ENCODE measurements at places on chromosomes 6 and 20.

DNA sequence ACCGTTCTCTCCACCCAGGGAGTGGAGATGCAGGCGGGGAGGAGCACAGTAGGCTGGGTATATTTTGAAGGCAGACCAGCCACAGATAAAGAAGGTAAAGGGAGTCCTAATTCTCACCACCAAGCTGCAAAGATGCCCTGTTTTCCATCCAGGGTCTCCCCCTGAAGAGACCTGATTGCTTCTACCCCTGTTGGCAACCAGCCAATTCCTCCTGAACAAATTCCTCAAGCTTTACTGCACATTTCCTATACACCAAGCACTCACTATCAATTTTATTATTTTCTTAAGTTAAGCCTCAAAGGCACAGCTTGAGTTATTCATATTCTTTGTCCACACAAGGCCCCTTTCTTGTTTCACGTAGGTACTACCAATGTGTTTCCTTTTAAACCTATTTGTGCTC lies 214.4 kb downstream of the EYA2 start:
- DNase-seq, result no peak

- no peak for DNase-seq
Measured at GRCh38 chr6:111238464-111239119, 151.3 kb downstream of the SLC16A10 start.

GRCh38 chr6:31877651-31878161 lies 1.1 kb downstream of the SLC44A4 start:
- DNase-seq, result no peak

GRCh38 chr6:11258260-11259237 lies 26.1 kb upstream of the NEDD9 start:
- DNase-seq, result no peak

DNA sequence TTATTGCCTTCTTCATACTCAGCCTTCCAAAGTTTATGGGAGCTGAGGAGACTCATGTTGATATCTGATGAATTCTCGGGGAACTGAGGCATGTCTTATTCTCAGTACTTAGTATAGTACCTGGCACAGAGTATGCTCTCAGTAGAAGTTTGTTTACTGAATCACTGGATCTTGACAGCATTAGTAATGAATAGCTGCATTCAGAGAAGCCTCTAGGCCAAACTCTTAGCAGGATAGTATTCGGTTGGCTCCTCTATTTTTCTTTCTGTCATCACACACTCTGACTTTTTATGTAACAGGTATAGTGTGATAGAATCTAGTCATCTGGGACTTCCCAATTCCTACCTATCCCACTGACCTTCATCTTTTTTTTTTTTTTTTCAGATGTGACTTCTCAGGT lies 566.4 kb upstream of the MAN1A1 start:
- no peak for DNase-seq

GRCh38 chr6:118893064-118893806 lies 717 bp upstream of the ASF1A start:
- no peak for DNase-seq

DNA sequence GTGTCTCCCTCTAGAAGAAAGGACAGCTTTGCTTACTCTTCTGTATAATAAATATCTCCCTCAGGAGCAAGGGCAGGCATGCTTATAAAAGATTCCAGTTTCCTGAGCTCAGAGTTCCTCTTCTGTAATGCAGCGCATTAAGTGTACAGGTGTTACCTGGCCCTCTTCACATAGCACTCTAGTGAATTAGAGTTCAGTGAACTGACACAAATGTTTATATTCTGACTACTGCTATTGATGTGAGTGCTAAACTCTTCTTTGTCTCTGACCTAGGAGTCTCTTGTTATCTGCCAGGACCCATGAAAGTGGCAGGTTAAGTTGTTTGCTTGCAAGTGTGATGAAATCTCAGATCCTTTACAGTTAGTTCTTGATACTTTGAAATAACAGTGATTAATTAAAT lies 33.5 kb downstream of the CYB5R4 start:
- DNase-seq, result no peak

GRCh38 chr6:162708971-162709370 lies 18.6 kb downstream of the PRKN start:
- DNase-seq, result no peak

GRCh38 chr6:5569491-5569890 lies 308.2 kb downstream of the FARS2 start:
- DNase-seq, result no peak

DNA sequence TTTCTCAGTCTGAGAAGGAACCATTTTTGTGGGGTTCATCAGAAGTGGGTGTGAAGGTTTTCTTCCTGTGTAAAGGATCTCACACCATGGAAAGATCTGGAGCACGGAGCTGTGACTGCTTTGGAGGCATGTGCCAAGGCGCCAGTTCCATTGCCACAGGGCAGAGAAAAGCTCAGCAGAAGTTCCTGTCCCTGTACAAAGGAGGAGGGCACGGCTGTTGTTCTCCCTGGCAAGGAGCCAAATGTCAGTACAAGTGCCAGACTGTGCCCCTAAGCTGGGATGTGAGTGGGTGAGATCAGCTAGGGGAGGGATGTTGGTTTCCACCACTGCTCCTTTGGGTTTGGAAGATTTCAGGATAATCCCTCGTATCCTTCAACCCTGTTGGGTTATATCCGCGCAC lies 117.3 kb downstream of the CRYBG1 start:
- DNase-seq, result no peak

- no peak for DNase-seq
Measured at GRCh38 chr6:53546281-53546680, 1.4 kb upstream of the GCLC start.

GRCh38 chr6:12327391-12327790 lies 37.2 kb downstream of the EDN1 start:
- no peak for DNase-seq

DNA sequence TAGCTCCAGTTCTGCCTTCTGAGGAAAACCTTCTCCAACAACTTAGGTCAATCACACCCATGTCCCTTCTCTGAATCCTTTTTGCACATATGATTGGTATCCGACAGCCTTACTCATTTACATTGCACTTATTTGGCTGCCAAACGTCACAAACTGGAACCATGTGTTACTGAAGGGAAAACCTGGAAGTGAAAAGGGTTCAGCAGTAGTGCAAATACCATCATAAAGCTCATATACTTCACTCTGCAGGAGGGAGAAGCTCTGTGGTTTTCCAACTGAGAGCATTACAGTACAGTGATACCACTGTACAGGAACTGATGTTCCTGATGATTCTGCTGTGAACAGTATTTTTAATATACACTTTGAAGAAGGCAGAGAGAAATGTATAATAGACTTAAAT lies 87.8 kb downstream of the SLC16A10 start:
- no peak for DNase-seq

GRCh38 chr20:64003960-64004725 lies 23.2 kb downstream of the PRPF6 start:
- no peak for DNase-seq

- DNase-seq, result no peak
Measured at GRCh38 chr20:1376007-1376406, 16.8 kb downstream of the FKBP1A start.

GRCh38 chr6:109760208-109760607 lies 69.1 kb downstream of the FIG4 start:
- no peak for DNase-seq

DNA sequence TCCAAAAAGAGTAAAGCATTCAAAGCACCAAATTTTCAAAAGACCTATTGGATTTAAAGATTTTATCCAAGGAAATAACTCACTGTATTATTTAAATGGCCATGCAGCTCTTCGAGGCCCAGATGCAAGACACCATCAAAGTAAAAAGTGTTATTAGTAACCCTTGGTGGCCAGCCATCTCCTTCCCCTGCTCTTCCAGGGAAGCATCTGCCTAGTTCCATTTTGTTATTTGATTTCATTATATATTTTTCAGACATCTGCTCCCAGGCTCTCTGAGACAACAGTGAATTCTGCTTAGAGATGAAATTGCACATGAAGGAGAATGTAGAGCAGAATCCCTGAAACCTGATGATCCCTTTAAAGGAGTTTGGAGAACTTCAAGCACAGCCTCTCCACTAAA lies 252.3 kb upstream of the TBX18 start:
- DNase-seq, result no peak

DNA sequence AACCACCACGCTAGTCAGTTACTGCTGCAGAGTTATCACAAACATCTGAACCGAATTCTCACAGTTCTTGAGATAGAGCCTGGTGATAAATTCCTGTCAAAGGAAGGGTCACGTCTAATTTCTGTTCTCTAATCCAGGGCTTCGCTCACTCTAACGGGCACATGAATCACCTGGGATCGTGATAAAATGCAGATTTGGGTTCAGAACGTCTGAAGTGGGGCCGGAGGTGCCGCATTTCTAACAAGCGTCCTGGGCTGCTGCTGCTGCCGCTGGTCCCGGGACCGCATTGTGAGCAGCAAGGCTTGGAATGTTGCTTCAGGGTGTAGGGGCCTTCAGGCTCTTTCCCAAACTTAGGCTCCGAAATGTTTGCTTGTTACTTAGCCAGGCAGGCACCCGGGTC lies 264.1 kb downstream of the CDC5L start:
- DNase-seq, result no peak

DNA sequence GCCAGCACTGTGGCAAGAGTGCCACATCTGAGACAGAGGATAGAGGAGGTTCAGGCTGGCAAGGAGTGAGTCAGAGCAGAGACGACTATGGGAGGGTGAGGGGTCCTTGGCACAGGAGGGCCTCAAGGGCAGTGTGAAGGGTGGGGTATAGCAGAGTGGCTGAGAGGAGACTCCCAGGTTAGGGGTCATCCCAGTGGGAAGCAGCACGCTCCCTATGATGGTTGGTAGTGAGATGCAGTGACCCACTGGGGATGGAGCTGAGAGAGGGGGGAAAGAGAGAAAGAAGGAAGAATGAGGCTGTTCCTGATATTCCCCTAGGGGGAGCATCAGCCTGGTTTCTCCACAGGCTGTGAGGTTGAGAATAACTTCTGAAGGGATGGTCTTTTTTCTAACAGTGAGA lies 97.3 kb downstream of the INSM1 start:
- DNase-seq, result no peak

GRCh38 chr6:31779908-31780307 lies 2.8 kb upstream of the VWA7 start:
- no peak for DNase-seq

DNA sequence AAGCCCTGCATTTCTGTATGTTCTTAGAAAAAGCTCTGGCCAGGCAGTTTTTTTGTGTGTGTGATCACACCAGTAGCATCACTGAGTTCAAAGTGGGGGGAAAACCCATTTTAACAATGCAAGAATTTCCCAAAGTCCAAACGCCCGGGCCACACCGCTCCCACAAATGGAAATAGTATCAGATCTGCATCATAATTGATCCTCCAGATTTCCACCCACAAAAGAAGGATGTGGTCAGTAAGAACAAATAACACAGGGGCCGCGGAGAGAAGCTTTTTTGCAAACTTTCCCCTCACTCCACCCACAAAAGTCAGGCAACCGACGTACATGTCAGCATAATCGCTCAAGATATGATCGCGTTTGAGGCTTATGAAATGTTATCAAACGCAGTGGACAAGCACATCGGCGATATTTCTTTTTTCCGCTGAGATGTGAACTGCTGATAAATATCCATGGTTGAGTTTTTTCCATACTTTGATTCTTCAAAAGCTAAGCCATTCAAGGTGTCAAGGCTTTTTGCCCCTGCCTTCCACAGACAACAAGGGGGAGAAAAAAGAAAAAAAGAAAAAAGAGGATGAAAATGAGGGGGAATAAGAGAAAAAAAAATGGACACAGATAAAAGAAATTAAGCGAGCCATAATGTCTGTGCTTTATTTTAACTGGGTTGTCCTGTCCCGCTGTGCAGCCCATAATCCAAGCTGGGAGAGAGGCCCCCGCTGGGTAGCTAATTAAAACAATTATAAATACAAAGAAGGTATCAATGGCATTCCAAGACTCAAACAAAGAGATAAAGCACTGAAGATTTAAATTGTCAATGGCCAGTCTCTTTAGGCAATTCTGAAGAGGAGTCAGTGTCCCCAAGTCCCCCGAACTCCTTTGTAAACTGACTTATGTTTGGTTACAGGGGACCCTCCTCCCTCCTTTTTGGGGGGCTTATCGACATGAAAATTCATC lies 143.5 kb downstream of the ZFP64 start:
- DNase-seq, result no peak

GRCh38 chr6:48397887-48398286 lies 286.9 kb upstream of the PTCHD4 start:
- no peak for DNase-seq

DNA sequence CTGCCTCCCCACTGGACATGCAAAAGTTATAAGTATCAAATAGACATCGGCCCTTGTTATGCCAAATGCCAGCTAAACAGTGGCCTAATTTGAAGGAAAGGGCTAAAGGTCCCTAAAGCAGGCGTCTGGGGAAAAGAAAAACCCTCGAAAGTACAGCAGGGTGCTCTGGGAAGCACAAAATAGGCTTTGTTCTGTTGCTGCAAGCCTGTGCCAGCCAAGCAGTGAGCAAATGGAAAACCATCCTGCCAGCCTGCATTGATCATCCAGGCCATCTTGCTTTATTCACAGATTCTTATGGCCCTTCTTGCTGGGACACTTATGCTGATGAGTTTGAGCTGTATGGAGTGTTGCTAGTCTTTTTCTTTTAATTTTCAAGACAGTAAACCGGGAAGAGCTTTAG lies 62.2 kb upstream of the PLEKHG1 start:
- DNase-seq, result no peak

DNA sequence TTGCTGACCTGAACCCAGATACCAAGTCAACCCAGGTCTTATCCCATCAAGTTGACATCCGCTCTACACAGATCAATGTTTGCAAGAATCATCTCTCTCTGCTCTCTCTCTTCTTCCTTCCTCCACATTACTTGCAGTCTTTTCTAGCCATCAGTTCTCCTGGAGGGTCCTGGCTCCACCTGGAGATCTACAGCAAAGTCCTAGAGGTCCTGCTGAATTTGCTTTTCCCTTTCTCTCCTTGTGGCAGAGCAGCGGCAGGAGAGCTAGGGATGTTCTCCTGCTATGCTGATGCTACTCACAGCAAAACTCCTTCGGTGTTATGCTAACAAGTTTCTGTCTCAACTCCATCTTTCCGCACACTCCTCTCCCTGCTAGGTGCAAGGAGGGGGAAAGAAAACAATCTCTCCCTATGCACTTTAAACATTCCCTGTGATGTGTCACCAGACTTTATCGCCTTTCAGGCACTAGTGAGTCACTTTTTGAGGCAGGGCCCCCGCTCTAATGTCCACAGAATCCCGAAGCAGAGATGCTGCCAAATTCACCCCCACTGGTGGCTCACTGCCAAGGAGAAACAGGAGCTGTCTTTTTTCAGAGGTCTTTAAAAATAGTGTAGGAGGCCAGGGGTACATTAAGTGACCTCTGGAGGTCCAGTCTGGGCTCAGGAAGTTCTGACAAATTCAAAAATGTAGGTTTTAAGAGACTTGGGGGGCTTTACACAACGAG lies 62.6 kb downstream of the FAM50B start:
- peak; percentile 82 for DNase-seq

GRCh38 chr6:53441035-53441493 lies 92.3 kb upstream of the ELOVL5 start:
- no peak for DNase-seq
